Upper lobe of right lung (tissue), 1 donor: ENCODE measurements at places on chromosomes 7 and 10. TPM values are rescaled to one million over a fixed set of nuclear protein-coding genes. Genes with fewer than 3 reads are reported as not detected.
A peak's percentile ranks its signal among the peaks of the same experiment; 100 is the strongest.

The ANKRD61 gene
- total RNA-seq, result not detected

The EPO gene
- not detected for total RNA-seq

The NME8 gene
- total RNA-seq, result 2.1 TPM

The XRCC2 gene
- 0.46 TPM for total RNA-seq

GRCh38 chr10:789831-790701 lies 100.6 kb upstream of the DIP2C start:
- no peaks in the 10 kb centered on the region for H3K36me3 ChIP-seq
- H3K27me3 ChIP-seq, result peaks cover 6% of the 10 kb centered on the region
- DNase-seq, result no peak

GRCh38 chr10:44922796-44923545 lies 11.8 kb downstream of the TMEM72 start:
- H3K4me1 ChIP-seq, result no peaks in the 10 kb centered on the region
- H3K27me3 ChIP-seq, result no peaks in the 10 kb centered on the region
- no peak for DNase-seq
- no peak overlapping the region for H3K27ac ChIP-seq
- no peaks in the 10 kb centered on the region for H3K36me3 ChIP-seq
- H3K4me3 ChIP-seq, result no peak overlapping the region

- no peak overlapping the region for H3K27ac ChIP-seq
- H3K4me1 ChIP-seq, result peaks cover 2% of the 10 kb centered on the region
- peak overlapping the region; percentile 2 for H3K4me3 ChIP-seq
These were observed 698.9 kb downstream of the PARD3 start for GRCh38 chr10:34116220-34116641.

DNA sequence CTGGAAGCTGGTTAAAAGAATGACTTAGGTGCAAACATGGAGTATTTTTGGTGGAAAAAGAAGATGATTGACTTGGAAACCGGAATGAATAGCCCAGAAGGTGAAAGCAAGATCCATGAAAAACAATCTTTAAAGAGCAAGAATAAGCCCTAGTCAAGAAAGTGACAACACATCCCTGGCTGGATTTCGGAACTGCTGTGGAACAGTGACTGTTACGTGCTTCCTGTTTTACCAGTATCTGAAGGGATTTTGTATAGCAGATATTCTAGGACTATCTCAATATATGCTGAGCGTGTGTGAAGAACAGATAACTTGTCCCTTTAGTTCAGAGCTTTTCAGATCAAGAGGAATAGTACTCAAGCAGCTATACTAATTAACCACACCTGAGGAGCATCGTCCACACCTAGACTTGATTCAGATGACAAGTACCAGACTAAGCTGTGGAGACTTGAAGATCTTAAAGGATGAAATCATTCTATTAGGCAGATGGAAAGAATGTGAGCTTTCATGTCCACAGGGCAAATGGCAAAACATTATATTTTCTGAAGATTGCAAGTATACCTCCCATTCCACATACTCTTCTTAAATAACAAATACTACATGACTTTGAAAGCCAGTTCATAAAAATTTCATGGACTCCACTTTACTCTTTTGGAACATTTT lies 11.5 kb upstream of the TES start:
- no peak overlapping the region for H3K4me3 ChIP-seq
- no peaks in the 10 kb centered on the region for H3K27me3 ChIP-seq
- no peaks in the 10 kb centered on the region for H3K36me3 ChIP-seq
- no peak overlapping the region for H3K27ac ChIP-seq
